ENCODE measurements at places on chromosomes 5 and 9.
A peak's percentile ranks its signal among the peaks of the same experiment; 100 is the strongest.

DNA sequence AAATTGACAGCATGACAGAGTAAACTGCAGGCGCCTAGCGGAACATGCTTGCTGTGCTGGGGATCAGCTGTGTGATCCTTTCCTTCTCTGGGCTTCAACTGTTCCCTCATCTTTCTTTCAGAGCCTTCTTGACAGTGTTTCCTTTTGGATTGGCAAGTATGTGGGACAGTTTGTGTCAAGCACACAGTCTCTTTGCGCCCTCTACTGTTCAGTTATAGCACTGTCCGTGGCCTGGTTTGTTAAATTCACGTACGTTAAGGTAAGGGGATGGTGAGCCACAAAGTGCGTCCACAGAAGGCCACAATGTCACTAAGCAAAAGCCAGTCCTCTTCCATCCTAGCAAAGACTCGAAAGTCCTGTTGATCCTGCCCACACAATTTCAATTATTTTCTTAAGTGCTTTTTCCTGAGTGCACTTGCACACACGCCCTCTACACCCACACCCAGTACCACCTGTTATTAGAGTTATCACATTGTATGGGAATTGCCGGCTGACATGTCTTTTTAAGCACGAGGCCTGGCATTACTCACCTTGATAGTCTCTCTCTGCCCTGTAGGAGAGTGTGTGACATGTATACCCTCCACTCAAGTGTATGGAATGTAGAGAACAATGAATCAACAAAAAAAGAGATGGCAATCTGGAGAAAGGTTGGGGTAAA is 22.5 kb upstream of the PTPN3 start:
- peak; percentile 85 for DNase-seq

DNA sequence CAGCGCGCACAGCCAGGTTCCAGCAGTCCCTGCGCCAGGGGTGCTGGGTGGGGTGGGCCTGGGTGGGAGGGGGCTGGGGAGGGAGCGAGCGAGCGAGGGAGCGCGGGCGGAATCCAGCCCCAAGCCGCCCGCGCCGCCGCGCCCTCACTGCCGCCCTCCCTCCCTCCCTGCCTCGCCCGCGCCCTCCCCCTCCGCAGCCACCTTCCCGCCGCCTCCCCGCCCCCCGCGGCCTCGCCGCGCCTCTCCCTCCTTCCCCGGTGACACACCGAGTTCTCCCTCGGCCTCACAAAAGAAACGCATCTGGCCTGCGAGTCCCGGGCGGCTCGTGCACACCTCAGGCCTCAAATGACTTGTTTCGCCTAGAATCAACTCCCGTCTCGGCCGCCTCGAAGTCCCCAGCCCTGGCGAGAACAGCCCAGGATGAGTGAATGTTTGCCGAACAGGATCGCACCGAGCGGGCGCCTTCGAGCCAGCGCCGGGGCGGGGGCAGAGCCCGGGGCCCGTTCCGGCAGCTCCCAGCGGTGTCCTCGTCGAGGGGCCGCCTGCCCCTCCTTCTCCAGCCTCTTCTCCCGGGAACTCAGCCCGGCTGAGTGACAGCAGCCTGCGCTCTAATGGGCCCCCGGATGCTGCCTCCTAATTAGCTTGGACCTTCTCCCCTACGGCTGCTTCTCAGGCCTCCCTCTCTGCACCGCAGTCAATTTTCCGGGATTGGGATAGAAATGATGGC is 371 bp upstream of the PITX1 start:
- no peak for DNase-seq

GRCh38 chr9:12554636-12555035 is 138.5 kb upstream of the TYRP1 start:
- DNase-seq = no peak

DNA sequence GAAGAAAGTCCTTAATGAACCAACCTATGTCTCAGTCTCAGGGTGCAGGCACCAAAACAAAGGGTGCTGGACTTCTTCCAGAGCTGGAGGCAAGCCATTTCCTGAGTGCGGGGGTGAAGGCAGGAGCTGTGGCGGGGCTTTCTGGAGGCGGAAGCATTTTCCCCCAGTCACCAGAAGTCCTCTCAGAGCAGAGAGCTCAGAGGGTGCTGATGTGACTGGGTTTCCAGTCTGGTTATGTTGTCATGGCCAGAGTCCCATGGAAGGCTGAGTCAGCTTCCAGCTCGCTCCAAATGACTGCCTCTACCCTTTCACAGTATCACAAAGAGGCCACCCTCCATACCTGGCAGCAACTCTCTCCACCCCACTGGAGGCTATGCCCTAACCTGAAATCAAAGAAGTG is 86.0 kb downstream of the TRPC7 start:
- DNase-seq = no peak

DNA sequence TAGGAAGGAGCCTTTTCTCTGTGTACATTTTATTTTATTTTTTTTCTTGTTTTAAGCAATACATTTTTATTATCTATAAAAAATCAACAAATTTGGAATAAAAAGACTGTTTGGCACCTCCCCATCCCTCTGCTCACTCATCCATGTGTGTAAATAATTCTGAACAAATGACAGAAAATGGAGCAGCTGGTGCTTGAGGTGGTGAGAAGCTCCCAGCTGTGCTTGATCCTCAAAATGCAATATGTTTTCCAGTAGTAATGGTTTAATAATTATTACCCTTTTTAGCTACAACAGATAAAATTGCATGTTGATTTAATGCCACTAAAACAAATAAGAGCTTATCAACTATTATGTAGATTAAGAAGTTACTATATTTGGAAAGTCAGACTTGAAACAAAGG is 132.5 kb downstream of the CDH18 start:
- no peak for DNase-seq

DNA sequence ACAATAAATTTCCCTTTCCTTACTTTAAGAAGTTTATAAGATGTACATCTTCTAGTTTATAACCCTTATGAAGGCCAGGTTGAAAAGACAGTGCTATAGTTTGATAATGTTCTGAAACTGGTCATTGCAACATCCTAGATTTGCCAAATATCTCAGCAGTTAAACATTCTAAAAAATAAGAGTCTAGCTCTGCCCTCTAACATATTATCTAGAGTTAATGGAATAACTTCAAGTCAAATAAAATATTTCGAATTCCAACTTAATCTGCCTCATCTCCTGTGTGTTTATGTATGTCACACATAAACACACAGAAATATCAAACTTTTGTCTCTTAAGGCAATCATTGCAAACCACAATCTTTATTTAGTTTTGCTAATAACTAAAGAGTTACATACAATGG is 796.6 kb downstream of the TLE1 start:
- DNase-seq = no peak

DNA sequence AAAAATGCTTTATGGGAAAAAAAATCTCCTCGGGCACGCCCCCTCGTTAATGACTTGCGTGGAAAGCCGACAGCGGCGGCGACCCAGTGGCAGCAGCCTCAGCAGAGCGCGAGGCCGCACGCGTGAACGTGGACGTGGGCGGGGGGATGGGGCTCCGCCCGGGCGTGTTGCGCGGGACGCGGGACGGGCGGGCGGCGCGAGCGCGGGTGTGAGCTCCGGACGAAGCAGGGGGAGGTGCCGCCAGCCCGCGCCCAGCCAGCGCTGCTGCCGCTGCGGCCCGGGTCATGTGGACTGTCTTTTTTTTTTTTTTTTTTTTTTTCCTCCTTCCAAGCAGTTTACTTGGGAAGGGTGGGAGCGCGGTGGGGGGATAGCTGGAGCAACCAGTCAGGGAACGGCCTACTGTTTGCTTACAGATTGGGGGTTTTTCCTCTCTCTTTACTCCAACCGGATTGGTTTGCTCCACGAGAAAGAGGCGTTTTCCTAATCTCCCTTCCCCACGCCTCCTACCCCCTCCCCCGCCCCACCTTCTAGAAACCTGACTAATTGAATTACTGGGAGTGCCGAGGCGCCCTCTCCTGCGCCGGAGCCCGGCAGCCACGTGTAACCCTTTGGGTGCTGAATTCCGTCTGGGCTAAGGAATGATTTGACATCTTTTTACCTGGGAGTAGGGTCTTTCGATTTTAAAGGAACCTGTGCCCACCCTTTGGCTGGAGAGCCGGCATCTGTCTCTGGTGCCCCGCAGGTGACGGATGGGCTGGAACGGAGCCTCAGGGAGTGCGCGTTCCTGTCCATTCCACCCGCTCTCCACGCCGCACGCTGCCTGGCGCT is 1.7 kb upstream of the EFNA5 start:
- DNase-seq = peak; percentile 80

DNA sequence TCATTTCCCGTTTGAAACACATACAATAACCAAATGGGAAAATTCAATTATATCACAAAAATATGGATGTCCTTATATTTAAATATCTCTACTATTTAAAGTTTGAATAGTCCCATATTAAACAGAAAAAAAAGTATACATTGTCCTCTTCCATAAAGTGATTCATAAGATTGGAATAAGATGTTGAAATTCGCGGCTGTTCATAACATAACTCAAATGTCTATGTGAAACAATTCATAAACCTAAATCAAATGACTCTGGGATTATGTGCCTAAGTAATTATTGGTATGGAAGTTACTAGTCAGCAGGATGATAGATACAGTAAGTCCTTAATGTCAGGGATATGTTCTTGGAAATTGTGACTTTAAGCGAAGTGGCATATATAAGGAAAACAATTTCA is 3.9 kb upstream of the EFNA5 start:
- DNase-seq = no peak

DNA sequence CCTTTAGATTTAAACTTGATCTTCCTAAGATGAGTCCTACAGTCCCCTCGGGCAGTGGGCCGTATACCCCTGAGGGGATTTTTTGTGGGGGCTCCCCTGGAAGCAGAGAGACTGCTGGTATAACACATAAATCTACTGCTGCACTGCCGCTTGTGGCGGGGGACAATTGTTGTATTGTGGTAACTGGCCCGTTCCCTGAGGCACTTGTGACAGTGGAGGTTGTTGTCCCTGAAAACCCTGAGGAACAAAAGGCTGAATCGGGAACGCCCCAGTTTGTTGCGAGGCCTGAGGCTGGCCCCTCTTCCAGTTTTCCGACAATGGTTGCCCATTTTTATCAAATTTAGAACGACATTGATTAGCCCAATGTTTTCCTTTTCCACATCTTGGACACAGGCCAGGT is 4.7 kb upstream of the TMEM141 start:
- no peak for DNase-seq

- DNase-seq = no peak
Observed at GRCh38 chr9:37471942-37472684, 6.9 kb upstream of the ZBTB5 start.

GRCh38 chr9:126203313-126203712 is 123.3 kb upstream of the MVB12B start:
- no peak for DNase-seq

GRCh38 chr5:36602704-36603321 is 3.6 kb upstream of the SLC1A3 start:
- DNase-seq = no peak

DNA sequence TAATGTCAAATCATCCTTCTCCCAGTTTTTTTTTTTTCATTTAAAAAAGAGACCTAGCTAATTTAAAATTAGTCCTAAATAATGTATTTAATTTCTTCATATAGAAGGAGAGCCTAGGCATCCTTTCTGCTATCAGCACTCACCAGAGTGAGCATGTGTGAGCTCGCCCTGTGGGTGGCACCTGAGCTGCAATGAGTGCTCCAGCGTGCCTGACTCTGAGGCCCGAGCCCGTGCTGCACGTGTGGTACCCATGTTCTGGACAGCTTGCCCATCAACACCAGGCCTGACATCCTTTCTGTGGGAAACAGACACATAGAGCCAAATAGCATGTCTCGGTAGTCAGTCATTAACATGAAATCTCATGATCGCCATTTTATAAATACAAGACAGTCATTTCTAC is 381.4 kb downstream of the DTWD2 start:
- no peak for DNase-seq

- peak; percentile 78 for DNase-seq
Observed at GRCh38 chr9:134371731-134372130, 45.5 kb downstream of the RXRA start.

GRCh38 chr5:98296426-98296825 is 477.0 kb upstream of the RGMB start:
- no peak for DNase-seq

DNA sequence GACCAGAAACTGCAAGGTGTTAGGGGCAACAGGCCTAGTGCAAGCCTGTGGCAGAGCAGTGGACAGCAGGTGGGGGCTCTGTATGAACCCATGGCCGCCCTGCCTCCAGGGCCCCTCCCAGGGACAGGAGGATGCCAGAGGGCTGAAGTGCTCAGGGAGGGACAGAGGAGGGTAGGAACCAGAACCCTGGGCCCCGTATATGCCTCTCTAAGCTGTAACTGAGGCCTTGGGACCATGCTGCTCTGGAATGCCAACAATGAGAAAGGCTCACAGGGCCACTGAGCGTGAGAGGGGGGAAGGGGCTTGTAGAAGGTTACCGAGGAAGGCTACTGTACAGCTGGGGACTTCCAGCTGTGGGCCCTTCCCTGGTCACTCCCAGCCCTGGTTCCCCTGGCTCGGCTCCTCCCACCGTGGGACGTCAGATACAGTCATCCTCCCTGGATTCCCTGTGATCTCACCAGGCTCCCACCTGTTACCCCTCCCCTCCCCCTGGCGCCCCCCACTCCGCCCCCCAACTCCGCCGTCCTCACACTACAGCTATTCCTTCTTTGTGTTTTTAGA is 21.1 kb downstream of the AQP7 start:
- DNase-seq = no peak

GRCh38 chr5:76615759-76616158 is 7.4 kb downstream of the F2RL2 start:
- no peak for DNase-seq

DNA sequence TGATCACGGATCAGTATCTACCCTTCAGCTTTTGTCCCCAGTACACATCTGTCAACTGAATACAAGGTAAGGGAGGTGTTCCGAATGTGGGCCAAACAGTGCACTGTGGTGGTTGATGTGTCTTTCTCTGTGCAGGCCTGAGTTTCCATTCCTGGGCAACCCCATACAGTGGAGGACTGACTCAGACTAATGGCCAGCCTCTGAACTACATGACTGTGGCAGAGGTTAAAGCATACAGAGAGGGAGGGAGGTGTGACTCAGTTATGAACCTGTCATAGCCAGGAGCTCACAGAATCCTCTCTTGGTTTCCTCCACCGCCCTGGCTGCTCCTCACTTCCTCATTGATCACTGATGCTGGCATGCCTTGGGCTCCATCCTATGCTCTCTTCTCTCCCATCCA is 136.4 kb upstream of the TAS2R1 start:
- no peak for DNase-seq

DNA sequence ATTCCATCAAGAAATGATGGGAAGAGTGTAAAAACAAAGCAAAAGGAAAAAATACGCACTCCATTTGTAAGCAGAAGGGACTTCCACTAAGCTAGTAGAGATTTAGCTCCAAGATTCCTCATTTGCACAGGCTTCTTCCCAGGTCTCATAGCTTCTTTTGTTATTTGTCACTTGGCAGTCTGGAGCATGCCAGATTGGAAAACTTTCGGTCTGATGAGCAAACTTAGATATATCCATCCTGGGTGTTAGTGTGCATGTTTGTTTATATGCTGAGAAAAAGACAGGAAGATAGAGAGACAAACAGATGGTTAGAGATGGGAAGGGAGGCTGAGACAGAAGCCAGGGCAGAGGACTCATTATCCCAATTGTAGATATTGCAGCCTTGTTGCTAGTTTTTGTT is 1644.5 kb upstream of the NUDT12 start:
- DNase-seq = no peak
